Mammary epithelial cell (primary cell): ENCODE measurements at places on chromosomes 13 and 19. TPM values are rescaled to one million over a fixed set of nuclear protein-coding genes. Genes with fewer than 3 reads are reported as not detected.
A peak's percentile ranks its signal among the peaks of the same experiment; 100 is the strongest.

DNA sequence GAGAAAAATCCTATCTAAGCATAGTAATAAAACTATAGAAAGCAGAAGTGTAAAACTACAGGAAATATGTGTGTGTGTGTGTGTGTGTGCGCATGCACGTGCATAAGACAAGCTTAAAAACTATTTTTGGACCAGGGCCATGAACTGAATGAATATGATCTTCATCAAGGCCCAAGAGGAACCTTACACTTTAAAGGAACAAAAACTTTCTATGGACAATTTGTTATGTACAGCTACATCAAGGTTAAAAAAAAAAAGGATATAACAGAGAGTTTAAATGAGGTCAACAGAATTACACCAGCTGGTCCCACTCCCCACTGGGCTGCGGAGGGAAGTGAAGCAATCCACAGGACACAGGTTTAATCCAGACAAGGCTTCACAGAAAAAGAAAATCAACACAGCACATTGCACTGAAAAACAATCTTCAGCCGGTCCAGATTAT, 151.1 kb downstream of the LHFPL6 start:
- no peak for DNase-seq

DNA sequence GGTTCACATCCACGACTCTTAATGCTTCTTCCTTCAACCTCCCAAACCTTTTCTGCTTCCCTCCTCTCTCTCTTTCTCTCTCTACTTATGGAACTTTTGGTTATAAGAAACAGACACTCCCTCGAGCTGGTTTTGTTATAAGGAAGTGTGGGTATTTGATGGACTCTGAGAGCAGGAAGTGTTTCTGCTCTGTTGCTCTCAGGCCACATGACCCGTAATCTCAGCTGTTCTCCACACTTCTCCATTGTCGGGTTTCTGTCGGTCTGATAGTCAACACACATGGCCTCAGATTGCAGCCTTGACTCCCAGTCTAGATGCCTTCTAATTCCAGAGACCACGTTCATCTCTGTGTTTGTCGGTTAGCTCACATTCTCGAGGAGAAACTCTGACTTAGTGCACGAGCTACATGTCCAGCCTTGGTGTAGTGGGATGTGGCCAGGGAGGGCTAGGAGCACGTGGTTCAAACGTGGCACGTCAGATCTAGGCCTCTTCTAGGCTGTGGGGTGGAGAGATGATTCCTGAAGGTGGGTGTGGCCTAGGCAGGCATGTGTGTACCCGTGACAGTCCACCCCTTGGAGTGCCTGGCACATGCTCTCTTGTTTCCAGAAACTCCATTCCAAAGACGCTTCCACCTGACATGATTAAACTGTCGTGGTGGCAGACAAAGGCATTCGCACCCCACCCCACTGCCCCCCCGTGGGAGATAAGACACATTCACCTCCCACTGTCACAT, 26.3 kb downstream of the CNFN start:
- no peak for DNase-seq

GRCh38 chr13:93721483-93721882, 494.9 kb downstream of the GPC6 start:
- DNase-seq: no peak

Gene NLRP11
- not detected for polyA plus RNA-seq

Gene VSIG10L
- 0.60 TPM for polyA plus RNA-seq

DNA sequence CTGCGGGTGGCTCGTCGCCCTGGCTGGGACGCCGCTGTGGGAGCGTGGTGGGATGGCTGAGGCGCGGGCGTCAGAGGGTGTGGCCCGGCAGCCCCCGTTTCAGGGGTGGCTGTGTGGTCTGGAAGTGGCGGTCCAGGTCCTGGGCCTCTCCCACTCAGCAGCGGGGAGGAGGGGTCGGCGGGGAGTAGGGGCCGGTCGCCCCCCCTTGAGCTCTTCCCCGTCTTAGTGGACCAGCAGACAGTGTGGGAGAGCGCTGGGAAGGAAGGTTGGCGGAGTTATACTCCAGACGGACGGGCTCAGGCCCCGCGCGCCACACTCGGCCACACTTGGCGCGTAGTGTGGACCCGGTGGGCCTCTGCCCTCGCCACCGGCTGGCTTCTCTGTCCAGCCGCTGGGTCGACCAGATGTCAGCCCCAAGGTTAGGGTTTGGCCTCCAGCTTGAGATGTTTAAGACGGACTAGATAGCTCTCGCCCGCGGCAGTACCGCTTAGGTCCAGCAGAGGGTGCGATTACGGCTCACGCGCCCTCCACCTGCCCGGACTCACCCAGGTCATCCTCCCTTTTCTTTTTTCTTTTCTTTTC, 21.7 kb upstream of the ZNF429 start:
- no peak for DNase-seq

Gene TMPRSS9
- polyA plus RNA-seq: not detected

Gene SYNE4
- 0.46 TPM for polyA plus RNA-seq

- no peak for DNase-seq
Measured at GRCh38 chr13:102984210-102984609, 82.0 kb downstream of the SLC10A2 start.

Gene IFNL1
- not detected for polyA plus RNA-seq

Gene ZNF560
- 0.05 TPM for polyA plus RNA-seq

Gene WDR18
- polyA plus RNA-seq: 52.3 TPM

- no peak for DNase-seq
Measured at GRCh38 chr13:106385654-106386053, 149.8 kb downstream of the EFNB2 start.

GRCh38 chr19:19224150-19224851, 12.5 kb downstream of the NCAN start:
- DNase-seq: no peak

GRCh38 chr13:50514249-50514648, 329.2 kb downstream of the DLEU7 start:
- DNase-seq: no peak

- no peak for DNase-seq
Measured at GRCh38 chr13:111252446-111253364, 67.7 kb upstream of the TEX29 start.

DNA sequence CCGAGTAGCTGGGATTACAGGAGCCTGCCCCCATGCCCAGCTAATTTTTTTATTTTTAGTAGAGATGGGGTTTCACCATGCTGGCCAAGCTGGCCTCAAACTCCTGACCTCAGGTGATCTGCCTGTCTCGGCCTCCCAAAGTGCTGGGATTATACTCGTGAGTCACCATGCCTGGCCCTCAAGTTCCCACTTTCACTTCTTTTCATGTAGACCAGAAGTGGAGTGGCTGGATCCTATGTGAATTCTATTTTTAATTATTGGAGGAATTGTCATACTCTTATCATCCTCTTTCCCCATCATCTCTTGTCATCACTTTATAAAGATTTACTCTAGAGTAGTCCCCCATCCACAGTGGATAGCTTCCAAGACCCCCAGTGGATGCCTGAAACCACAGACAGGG, 12.8 kb upstream of the SIGLEC10 start:
- no peak for DNase-seq

DNA sequence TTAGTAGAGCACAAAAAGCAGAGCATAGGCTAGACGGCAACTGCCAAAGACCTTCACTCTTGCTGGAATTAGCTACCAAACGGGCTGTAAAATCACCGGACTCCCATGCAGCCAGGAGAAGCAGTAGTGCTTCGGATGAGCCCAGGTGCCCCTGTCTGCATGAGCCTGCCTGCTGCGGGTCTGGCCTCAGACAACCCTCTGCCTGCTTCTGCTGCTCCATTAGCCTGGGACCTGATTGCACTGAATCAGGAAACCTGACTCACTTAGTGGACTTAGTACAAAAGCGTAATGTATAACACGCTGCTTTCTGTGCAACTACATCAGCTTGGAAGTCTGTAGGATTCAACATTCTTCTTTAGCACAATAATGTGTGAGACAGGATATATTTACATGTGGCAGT, 170.0 kb downstream of the LMO7 start:
- no peak for DNase-seq

DNA sequence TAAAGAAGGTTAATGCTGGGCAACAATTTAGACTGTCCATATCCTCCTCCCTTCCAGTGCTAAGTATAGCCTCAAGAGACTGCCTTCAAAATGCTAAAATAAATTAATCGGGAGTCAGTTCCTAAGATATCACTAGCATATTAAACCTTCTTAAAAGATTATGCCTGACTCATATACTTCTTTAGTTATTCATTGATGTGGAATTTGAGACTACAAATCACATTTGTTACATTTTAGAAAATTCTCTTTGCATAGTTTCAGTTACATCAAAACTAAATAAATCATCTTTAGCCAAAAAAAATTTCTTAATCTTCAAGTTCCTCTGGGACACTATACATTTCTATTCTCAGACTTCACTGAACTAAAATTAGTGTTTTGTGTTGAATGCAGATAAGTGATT, 769.1 kb downstream of the PCDH9 start:
- DNase-seq: no peak

Gene GPC5
- polyA plus RNA-seq: 0.03 TPM

- DNase-seq: no peak
Measured at GRCh38 chr13:40269086-40269485, 397.4 kb downstream of the FOXO1 start.

Gene PLIN4
- 2.7 TPM for polyA plus RNA-seq

DNA sequence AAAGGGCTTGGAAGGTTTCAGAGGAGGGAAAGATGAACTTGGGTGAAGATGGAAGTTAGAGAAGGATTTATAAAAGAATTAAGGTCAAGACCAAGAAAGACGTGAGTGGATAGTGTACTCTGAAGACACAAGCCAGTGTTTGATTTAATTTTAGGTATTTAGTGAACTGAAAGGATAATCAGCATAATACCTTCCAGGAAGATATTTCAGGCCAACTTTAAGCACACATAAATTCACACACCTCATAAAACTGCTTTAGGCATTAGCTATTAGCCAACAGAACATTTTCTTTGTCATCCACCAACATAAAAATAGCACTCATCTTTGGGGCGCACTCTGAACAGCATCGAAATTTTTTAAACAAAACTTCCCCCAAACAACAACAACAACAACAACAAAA, 71.7 kb upstream of the CSNK1A1L start:
- DNase-seq: no peak

Gene IRGC
- polyA plus RNA-seq: not detected

Gene KL
- polyA plus RNA-seq: not detected

Gene FAM124A
- polyA plus RNA-seq: 0.15 TPM

GRCh38 chr19:48874303-48875135, 2.3 kb downstream of the PPP1R15A start:
- DNase-seq: peak; percentile 72

GRCh38 chr13:45863709-45864590, 12.4 kb upstream of the SIAH3 start:
- no peak for DNase-seq

GRCh38 chr13:60000976-60001375, 162.8 kb downstream of the DIAPH3 start:
- DNase-seq: no peak

Gene CNN1
- polyA plus RNA-seq: 0.03 TPM

- DNase-seq: peak; percentile 41
Measured at GRCh38 chr13:20814224-20814910, 40.6 kb upstream of the EEF1AKMT1 start.

GRCh38 chr19:41401483-41401882, 3.9 kb downstream of the BCKDHA start:
- no peak for DNase-seq

DNA sequence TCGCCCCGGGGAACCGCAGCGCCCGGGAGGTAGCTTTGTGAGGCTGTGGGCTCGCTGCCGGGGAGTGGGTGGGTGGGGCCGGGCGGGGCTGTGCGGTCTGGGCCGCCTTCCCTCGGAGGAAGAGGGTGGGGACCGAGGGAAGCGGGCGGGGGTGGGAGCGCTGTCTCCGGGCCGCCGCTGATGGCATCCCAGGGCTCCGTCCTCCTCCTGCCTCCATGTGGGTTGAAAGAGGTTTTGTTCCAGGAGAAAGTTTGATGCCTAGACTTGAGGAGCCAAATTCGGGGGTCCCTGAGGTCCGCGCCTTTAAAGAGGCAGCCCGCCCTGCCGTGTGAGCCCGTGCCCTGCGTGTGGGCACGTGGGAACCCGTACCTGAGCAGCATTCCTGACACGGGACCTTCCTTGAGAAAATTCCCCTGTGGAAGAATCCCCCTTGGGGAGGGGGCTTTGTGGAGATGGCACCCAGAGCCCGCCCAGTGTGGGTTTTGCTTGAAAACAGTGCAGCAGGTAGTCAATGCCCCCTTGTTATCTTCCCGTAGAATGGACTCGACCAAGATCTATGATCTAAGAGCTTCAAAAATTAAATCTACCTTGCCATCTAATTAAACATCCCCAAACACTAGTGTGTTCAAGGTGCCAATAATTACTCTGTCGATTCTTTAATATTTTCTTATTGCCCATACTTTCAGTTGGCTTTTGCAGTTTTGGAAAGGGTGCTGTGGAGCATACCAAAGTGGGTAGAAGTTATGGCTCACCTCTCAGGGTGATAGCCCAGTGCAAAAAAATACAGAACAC, 107.8 kb downstream of the RXFP2 start:
- no peak for DNase-seq

- DNase-seq: no peak
Measured at GRCh38 chr13:103299079-103299478, 232.9 kb upstream of the SLC10A2 start.

- DNase-seq: no peak
Measured at GRCh38 chr13:25803641-25804040, 248.2 kb downstream of the SHISA2 start.

GRCh38 chr13:23679220-23679619, 109.0 kb downstream of the TNFRSF19 start:
- DNase-seq: no peak

DNA sequence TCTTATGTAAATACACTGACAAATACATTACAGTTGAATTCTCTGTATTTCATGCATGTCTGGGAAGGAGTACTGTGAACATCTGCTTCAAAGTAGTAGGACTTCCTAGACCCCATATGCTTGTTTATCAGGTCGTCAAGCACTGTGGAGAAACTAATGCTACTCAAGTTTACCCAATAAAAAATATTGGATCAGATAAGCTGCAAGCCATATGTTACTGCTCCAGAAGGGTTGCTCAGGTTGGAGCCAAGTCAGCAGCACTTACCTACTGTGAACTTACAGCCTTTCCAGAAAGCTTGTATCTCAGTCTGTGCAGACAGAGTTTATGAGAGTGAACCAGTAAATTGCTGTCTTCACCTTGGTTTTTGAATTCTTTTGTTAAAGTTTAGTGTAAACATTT, 36.2 kb downstream of the SLAIN1 start:
- no peak for DNase-seq

- peak; percentile 88 for DNase-seq
Measured at GRCh38 chr19:30029721-30030510, 87.9 kb downstream of the URI1 start.

Gene S1PR4
- 0.10 TPM for polyA plus RNA-seq

DNA sequence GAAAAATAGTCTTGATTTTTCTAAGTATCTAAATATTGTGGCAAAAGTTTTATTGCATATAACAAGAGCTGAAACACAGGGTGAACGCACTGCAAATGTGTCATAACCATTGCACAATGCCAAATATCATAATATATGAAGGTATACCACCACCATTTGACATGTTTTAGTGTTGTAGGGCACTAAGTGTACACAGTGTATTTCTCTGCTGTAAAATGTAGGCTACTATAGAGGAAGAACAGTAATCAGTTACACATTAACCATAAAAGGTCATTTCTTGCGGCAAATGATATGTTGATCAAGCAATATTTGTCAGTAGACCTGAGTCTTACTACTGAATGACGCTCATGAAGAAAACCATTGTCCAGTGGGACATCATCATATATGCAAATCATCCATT, 18.3 kb upstream of the KLF5 start:
- DNase-seq: no peak

GRCh38 chr13:42279080-42279479, 7.1 kb downstream of the AKAP11 start:
- no peak for DNase-seq

Gene UNC13A
- 0.05 TPM for polyA plus RNA-seq

- DNase-seq: peak; percentile 40
Measured at GRCh38 chr13:43799191-43799590, 12.4 kb upstream of the ENOX1 start.

- DNase-seq: peak; percentile 12
Measured at GRCh38 chr13:73715114-73715910, 418.9 kb downstream of the KLF12 start.

GRCh38 chr19:32469795-32470194, 64.2 kb downstream of the DPY19L3 start:
- no peak for DNase-seq
